ENCODE measurements at places on chromosomes 7 and 10.
A peak's percentile ranks its signal among the peaks of the same experiment; 100 is the strongest.

GRCh38 chr10:108352771-108353170 is 1188.3 kb upstream of the SORCS1 start:
- no peak for DNase-seq

DNA sequence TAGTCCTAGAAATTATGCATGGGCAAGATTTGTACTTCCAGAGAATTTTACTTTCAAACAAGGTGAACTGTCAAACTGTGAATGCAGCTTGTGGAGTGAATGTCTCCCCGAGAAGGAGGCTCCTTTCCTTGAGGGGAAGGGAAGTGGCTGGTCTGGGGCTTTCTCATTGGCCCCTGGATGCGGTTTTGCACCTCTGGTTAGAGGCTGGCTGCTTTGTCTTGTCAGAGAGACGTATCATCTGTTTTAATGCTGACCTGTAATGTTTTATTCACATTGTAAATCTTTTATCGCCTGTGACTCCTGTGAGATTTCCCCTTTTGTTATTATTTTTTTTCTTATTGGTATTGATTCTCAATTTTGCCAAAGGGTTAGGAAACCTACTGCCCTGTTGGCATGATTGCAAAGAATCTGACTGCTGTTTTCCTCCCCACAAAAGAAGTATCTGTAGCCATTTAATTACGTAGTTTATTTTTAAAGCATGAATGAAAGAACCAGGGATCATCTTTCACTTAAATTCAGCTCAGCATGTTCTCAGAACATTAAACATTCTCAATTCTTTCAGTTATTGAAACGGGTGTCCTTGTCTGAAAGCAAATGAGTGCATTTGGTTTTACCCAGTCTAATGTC is 238.3 kb upstream of the NFE2L3 start:
- DNase-seq = no peak

GRCh38 chr7:12281038-12281437 is 69.9 kb downstream of the TMEM106B start:
- DNase-seq = no peak

DNA sequence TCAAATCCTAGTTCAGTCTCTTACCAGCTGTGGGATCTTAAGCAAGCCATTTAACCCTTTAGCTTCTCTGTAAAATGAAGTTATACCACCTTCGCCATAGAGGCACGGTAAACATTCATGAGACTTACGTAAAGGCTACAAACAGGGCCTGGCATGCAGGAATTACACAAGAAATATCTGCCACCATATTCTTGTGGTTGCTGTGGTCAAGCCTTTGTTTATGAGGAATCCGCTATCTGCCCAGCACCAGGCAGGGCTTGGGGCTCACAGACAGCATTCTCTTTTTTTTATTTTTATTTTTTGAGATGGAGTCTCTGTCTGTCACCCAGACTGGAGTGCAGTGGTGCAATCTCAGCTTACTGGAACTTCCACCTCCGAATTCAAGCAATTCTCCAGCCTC is 9.9 kb downstream of the AIFM2 start:
- DNase-seq = no peak

DNA sequence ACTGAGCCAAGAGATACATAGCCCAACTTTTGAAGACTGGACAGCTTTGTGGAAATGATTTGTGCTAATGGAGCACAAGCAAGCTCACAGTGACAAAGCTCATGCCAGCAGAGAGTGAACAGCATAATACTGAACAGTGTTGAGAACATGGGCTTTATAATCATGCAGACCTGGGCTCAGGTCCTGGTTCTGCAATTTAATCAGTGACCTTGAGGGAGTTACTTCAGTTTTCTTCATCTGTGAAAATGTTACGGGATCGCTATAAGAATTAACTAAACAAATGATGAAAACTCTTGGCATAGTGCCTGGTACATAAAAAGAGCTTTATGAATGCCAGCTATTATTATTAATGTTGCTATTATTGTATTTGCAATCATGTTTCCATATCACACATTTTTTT is 690.5 kb upstream of the LRRN3 start:
- DNase-seq = no peak

- peak; percentile 80 for DNase-seq
Measured at GRCh38 chr10:6918305-6918704, 338.2 kb upstream of the PRKCQ start.

GRCh38 chr10:98349508-98349922 is 65.5 kb downstream of the PYROXD2 start:
- DNase-seq = no peak

DNA sequence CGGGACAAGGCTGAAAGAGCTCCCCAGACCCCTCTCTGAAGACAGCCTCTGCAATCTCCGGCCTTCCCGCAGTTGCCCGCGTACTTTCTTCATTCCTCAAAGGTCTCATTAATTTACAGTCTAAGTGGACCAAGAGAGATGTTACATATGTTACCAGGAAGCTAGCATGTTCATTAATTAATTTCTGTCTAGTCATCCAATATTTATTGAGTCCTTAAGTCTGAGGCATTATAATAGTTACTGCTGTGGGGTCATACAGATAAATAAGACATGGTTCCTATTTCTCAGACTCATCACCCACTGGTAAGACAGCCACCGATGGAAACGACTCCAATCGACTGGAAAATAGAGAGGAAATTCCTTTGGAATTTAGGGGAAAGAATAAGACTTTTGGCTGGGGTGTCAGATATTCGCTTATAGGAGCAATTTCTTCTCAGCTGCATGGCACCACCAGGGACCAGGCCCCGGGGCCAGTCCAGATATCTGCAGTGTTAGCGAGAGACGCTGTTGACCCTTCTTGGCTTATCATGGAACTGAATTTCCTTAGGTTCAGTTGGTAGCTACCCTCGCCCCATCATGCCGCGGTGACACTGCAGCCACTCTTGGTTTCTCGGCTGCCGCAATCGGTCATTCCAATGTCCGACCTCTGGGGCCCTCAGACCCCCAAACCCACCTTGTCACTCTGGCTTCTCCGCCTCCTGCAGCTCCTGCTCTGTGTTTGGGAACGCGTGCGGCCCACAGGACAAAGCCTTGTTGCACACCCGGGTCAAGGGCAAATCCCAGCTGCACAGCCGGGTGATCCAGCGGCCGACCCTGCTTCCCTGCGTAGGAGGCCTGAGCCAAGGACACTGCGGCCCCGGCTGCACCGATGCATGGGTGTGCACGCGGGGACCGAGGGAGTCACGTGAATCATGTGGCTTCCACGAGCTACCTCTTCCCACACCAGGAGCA is 383.2 kb downstream of the DNAJB6 start:
- DNase-seq = no peak

GRCh38 chr7:129423700-129424410 is 10.4 kb upstream of the STRIP2 start:
- DNase-seq = no peak

GRCh38 chr10:91247360-91248111 is 27.1 kb downstream of the PCGF5 start:
- DNase-seq = no peak

GRCh38 chr7:124219681-124220080 is 186.8 kb upstream of the TMEM229A start:
- DNase-seq = no peak

- DNase-seq = no peak
Measured at GRCh38 chr7:93921186-93921585, 349 bp upstream of the GNG11 start.

DNA sequence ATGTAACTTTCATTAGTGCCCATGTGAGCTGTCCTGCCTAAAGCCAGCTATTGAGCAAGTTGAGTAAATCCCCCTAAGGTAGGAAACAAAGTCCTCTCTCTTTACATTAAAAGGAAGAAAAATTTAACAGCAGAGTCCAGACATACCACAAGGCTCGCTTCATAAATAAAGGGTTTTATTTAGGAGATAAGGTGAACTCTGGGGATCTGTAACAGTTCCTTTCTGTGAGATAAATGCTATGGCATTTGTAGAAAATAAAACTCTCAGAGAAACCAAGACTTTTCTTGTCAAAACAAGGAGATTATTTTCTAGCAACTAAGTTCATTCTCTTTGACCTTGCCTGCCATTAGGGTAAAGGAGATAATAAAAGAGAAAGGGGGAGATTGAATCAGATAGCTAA is 32.3 kb upstream of the LYZL1 start:
- no peak for DNase-seq

DNA sequence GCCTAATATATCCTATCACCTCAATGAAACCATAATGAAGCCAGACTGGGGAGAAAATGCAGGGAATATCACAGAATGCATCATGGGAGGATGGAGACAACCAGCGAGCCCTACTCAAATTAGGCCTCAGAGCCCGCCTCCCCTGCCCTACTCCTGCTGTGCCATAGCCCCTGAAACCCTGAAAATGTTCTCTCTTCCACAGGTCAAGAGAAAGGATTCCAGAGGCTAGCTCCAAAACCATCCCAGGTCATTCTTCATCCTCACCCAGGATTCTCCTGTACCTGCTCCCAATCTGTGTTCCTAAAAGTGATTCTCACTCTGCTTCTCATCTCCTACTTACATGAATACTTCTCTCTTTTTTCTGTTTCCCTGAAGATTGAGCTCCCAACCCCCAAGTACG is 31.5 kb downstream of the PRSS2 start:
- DNase-seq = no peak

GRCh38 chr7:91582799-91583477 is 297.6 kb downstream of the MTERF1 start:
- no peak for DNase-seq

GRCh38 chr7:99248391-99249095 is 24.1 kb upstream of the MYH16 start:
- DNase-seq = no peak

DNA sequence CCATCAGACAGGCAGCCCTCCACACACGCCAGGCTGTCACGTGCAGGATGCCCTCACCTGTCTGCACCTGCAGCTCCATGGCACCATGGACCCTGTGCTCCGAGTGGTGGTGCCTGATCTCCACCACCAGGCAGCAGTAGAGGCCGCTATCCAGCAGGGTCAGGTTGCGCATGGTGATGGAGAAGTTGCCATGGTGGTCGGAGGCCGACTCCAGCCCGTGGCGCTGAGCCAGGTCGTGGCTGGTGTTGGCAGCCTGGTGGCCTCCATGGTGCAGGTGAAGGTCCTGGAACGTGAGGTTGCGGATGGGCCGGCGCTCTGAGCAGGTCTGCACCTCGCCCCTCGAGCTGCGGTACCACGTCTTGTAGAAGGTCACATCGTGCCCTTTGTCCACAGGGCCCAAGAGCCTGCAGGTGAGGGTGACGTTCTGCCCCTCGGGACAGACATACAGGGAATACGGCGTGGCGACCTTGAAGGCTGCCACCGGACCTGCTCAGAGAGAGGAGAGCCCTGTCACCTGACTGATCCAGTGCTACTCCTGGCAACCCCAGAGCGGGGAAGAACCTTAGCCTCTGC is 11.7 kb downstream of the VSIR start:
- DNase-seq = no peak

DNA sequence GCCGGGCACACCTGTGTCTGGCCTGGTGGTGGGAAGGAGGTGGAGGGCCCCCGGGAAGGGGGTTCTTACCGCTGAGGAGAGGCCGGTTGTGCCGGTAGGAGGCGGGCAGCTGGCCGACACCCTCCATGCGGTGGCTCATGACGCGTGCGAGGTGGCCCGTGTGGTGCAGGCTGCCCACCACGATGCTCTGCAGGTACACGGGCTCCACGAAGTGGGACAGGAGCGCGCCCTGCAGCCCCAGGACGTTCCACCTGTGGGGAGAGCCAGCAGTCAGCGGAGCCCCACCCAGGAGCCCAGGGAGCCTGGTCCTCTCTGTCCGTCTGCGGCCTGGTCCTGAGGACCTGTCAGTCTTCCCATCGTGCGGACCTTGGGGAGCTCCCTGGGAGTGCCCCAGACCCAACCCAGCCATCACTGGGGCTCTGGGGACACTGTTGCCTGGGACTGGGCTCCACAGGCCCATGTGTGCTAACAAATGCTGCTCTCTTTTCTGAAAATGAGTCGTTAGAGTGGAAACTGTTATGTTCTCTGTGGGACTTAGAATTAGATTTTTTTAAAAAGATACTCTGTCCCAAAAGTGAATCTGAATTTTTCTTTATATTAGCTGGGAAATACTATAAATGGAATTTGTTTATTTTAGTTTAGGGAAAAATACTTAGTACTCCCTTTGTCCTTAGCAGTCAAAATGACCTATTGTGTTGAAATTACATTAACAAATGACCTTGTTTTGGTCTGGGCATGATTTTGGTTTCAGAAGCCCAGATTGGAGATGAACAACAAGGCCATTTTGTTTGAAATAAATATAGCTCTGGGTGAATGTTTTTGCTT is 143.9 kb downstream of the WDR37 start:
- DNase-seq = no peak

- peak; percentile 15 for DNase-seq
Measured at GRCh38 chr7:82443547-82444219, at the start of gene CACNA2D1. Gene CACNA2D1 (minus strand): TSS chr7:82443777.

DNA sequence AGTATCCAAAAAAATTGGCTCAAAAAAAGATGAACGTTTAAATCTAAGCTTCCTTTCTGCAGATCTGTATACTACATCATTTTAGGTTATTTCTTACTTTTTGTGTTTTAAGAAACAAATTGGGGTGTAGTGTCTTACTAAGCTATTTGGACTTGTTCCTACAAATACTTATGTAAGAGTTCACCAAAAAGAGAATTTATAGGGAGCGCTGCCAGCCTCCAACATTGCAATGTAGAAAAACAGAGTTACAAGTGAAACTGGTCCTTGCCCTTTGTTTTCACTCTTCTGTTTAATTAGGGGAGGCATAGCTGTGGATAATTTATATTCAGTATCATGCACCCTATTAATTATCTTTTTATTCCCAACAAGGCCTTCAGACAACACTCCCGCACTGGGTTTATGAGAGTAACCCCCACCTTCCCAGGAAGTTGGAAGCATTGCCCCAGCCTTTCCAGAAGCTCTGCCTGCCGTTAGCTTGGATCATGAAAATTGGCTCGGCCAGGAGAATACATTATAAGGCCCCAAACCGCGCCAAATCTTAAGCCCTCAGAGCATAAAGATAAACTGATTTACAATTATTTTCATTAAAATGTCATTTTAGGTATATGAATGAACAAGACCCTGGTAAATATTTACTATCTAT is 261.8 kb upstream of the KLF6 start:
- DNase-seq = no peak

DNA sequence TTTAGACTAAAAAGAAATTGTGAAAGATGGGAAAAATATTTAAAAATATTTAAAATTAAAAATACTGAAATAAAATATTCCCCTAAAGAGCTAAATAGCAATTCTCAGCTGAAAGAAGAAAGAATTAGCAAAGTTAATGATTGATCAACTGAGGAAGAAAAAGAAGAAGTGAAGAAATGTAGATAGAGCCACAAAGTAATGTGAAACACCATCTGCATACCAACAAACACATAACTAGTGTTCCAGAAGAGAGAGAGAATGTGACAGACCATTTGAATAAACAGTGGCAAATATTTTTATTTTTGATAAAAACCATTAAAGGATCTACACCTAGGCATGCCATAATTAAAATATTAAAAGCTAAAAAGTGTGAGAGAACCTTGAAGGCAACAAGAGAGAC is 784.5 kb upstream of the ZWINT start:
- no peak for DNase-seq

- no peak for DNase-seq
Measured at GRCh38 chr7:116399819-116400218, 99.7 kb upstream of the CAV2 start.

GRCh38 chr10:94183666-94184264 is 179.0 kb downstream of the NOC3L start:
- DNase-seq = peak; percentile 51
